A673 (cell line): ENCODE measurements at places on chromosomes 12 and 14.

GRCh38 chr12:102957339-102958050, at the start of gene ASCL1:
Gene ASCL1, plus strand, starts transcription at chr12:102957674. Its CDS starts 571 bp downstream, at chr12:102958245.
- peak; percentile 18 for DNase-seq

DNA sequence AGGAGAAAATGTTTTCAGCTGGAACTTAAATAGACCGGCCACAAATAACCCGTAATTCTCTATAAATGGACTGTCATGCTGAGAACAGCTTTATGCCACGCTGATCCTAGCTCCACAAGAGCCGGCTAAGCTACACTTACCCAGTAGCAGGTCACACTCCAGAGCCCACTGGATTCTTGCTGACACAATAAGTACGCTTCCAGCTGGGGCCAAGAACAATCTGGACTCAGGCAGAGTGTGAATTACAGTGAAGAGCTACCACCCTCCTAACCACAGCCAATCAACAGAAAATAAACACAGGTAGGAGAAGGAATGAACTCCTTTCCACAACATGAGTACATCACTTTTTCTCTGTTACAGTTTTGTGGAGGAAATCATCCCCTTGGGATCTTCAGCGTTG, 531.3 kb downstream of the GALC start:
- no peak for DNase-seq

DNA sequence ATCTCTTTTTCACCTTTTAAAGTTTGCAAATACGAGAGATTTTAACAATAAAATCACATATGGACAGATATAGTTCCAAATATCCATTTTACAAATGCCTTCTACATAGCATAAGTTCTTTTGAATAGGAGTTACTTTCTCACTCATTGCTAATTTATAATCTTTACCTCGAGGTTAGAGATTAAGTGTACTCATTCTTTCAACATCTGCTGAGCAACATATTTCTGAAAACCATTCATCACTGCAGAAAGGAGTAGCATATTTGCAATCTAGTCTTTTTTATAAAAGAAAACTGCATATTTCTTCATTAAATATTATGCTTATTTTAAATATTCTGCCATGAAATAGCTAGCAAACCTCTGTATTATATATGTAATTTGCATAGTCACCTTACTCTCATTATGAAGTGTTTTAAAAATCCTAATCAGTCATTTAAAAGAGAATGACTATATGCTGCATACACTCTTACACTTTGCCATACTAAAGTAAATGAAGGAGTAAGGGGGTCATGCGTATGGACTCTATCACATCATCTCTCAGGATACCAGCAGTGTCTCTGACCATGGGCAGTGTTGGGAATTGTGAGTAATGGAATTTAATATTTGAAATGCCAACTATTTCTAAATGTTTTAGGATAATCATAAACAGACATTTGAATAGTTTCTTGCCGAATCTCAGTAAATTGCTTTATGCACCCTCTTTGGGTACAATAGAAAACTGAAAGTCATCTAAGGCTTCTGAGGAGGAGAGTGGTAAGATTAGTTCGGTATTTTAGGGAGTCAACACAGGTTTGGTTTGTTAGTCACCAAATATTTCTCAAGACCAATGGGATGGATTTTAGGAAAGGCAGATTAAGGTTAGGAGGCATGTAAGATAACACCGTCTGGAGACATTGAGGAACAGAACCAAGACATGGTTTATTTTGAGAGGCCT, 524.8 kb upstream of the ATP2B1 start:
- no peak for DNase-seq

DNA sequence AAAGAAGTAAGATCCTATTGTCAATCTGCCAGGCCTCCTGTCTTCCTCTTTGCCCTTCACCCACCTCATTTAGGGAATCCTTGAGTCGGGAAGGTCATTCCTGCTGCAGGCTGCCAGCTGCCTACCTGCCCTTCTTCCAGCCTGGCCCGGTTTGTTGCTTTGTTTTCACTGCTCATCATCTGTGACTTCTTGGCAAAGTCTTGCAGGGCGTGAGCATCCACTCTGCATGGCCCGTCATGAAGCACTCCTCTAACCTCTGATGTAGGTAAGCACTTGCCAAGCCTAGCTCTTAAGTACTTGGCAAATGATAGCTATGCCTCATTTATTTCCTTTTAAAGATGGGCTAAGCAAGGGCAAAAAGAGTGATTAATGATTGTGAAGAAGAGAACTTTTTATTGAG, 192.8 kb downstream of the NRXN3 start:
- DNase-seq = no peak

- no peak for DNase-seq
Observed at GRCh38 chr12:47611906-47612305, 93.9 kb downstream of the RPAP3 start.

DNA sequence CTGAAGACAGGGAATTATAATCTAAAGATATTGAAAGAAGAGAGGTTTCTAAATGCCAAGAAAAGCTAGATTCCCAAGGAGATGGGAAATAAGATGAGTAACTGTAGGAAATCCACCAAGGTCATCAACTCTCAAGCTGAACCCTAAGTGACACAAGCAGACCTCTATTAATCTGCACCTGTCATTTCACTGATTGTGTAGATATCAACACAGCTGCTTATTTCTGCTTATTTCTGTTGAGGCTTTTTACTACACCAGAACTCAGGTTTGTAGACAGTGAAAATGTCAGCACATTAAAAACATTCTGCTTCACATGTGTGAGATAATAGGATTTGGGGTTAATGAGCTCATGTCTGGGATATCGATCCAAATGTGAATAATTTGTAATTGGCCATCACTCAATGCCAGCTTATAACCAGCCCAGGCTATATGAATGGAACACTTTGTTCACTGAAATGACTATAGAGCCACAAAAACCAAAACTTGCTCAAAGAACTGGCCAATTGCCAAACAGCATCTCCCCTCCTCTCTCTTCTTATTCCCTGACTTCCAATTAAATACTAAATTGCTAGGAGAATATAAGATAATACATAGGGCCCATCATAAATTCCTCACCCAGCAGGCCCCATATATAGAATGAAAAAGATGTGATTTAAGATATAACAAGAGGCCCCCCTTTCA, 188.7 kb upstream of the ARID2 start:
- DNase-seq = peak; percentile 35

DNA sequence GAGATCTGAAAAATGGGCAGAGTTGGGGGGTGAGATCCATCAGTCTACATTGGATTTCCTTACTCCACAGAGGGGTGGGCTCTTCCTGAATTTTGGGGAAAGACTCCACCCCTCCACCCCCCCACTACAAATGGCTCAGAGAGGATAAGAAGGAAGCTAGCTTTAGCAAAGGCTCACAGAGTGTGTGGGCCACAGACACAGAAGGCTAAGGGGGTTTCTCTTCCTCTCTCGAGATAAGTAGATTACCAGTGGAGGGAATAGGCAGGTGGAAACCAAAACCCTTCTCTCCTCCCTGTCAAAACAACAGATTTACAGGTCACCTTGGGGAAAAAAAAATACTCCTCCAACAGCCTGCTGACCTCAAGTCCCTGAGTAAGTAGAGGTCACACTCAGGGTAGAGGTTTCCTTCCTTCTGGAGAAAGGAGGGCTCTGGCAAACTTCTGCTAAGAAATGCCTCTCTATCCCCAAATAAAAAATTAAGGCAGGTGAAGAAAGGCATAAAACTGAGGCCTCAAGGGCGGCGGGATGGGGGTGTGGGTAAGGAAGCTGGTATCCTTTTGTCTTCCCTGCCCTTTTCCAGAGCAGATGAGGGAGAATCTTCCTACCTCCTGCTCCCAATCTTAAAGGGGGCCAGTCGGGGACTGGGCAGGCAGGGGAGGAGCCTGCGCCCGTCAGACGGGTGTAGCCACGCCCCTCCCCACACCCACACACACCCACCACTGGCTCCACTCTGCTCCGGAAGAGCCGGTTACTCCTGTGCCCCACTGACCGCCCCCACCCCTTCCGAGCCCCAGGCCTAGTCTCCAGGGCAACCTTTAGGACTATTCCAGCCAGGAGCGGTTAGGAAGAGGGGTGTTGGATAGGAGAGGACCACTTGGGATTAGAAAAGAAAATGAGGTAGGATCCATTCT, 1.9 kb upstream of the BAZ2A start:
- peak; percentile 65 for DNase-seq

DNA sequence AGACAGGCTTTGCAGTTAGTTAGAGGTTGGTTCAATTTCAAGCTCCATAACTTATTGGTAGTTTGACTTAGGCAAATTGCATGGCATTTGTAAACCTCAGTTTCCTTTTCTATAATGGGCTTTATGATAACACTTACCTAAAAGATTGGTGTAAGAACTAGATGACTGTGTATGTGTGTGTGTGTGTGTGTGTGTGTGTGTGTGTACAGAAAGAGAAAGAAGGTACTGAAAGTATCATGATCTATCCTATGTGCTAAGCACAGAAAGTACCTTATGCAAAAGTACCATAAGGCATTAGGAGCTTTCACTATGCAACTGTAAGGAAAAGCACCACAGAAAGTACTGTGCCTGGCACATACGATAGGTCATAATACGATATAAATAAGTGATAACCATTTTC, 304.3 kb upstream of the KITLG start:
- no peak for DNase-seq

DNA sequence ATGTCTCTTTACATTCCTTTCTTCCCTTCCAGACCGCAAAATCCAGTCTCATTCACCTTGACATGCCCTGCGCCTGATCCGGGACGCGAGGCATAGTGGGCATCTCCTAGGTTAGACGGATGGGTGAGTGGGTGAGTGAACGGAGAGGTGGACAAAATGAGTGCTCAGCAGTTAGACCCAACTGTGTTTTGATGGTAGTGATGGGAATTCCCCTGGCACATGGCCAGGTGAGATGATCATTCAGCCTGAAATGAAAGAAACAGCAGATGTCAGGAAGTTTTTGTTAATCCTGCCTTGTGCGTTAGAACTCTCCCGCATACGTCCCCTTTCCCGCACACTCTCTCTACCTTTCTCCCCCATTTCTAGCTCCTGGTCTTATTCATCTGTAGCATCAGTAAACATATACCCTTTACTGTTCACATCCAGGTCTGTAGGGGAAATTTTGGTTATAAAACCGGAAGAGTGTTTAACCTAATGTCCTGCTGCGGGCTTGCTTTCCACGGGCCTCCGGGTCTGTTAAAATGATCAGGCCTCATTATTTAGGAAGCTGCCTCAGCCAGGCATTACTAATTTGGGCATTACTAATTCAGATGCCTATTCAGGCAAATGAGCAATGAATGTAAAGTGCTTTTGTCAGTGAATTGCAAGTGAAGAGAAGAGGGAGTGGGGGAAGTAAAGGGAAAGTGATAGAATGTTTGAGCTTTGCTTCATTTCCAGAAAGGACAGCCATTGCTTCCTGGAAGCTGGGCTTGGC, 172.8 kb downstream of the ETV6 start:
- peak; percentile 87 for DNase-seq

GRCh38 chr14:71541271-71541670, 391.0 kb upstream of the RGS6 start:
- peak; percentile 33 for DNase-seq

GRCh38 chr12:41409628-41410027, 221.5 kb downstream of the PDZRN4 start:
- DNase-seq = no peak

GRCh38 chr12:87152075-87152474, 877.1 kb downstream of the C12orf50 start:
- DNase-seq = no peak

- no peak for DNase-seq
Observed at GRCh38 chr14:55071870-55072640, 20.6 kb downstream of the MAPK1IP1L start.

GRCh38 chr12:49901986-49902385, 1.7 kb downstream of the FAIM2 start:
- no peak for DNase-seq

DNA sequence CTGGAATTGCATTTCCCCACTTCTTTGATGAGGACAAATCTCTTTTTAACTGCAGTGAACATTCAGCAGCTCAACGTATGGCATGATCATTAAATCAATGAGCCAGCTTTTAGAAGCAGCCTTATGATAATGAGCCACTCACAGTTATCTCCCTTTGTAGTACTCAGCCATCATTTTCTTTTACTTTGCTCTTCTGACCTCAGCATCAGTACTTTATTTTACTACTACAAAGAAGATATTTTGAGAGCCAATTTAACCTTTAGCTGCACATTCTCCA, 250.0 kb upstream of the CLEC14A start:
- DNase-seq = no peak

GRCh38 chr14:101128478-101129321, 225.2 kb upstream of the RTL1 start:
- no peak for DNase-seq

DNA sequence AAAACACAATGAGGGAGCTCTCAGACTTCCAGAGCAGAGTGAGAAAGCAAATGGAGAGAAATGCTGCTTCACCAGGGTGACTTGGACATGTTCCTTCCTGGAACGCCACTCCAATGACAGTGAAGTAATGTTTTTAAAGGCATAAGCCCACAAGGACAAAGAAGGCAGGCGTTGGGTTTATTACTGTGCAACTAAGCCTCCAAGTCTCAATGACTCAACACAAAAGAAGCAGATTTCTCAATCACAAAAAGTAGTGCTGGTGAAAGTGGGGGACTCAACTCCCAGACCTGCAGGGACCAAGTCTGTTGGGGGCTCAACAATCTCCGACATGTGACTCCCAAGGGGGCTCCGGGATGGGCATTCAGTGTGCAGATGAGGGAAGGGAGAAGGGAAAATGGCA, 505.2 kb downstream of the BCL11B start:
- DNase-seq = peak; percentile 6

- peak; percentile 55 for DNase-seq
Observed at GRCh38 chr14:23544511-23545447, 6.8 kb downstream of the ZFHX2 start.

DNA sequence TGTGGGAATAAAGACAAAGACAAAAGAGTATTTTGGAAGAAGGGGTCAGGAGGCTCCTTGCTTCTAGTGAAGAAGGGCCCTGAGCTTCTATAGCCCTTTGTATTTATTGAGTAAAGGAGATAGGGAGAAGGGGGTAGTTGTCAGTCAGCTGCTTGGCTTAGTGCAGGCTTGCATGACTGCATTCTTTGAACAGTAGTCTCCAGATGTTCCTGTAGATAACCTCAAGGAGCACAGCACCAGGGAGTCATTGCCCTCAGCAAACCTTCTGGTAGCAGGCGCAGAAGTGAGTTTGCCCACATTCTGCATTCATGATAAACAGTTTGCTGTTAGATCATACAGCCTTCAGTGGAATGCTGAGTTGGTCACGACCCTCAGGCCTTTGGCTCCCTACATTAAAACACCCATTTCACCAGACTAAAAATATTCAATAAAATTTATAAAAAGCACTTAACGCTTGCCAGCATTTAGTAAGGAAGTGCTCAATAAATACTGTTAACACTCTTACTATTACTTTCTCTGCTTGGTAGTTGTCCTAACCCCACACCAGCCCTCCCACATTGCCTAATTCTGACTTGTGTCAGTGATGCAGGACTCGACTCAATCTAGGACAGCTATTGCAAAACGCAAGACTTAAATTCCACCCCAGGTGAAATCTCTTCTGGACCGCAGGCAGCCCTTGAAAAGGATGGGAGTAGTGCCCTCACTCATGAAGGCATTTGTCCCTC, 3.0 kb upstream of the DHRS4 start:
- DNase-seq = no peak

GRCh38 chr14:71491931-71492330, 440.3 kb upstream of the RGS6 start:
- DNase-seq = no peak
